ENCODE measurements at places on chromosomes 12 and 14. TPM values are rescaled to one million over a fixed set of nuclear protein-coding genes. Genes with fewer than 3 reads are reported as not detected.
A peak's percentile ranks its signal among the peaks of the same experiment; 100 is the strongest.

The CIROP gene
- polyA plus RNA-seq = not detected

- DNase-seq = no peak
Measured at GRCh38 chr12:67498991-67499390, 149.6 kb upstream of the DYRK2 start.

GRCh38 chr14:77099425-77100167 lies 1.5 kb downstream of the CIPC start:
- DNase-seq = peak; percentile 66

The CLEC1B gene
- 2.4 TPM for polyA plus RNA-seq

DNA sequence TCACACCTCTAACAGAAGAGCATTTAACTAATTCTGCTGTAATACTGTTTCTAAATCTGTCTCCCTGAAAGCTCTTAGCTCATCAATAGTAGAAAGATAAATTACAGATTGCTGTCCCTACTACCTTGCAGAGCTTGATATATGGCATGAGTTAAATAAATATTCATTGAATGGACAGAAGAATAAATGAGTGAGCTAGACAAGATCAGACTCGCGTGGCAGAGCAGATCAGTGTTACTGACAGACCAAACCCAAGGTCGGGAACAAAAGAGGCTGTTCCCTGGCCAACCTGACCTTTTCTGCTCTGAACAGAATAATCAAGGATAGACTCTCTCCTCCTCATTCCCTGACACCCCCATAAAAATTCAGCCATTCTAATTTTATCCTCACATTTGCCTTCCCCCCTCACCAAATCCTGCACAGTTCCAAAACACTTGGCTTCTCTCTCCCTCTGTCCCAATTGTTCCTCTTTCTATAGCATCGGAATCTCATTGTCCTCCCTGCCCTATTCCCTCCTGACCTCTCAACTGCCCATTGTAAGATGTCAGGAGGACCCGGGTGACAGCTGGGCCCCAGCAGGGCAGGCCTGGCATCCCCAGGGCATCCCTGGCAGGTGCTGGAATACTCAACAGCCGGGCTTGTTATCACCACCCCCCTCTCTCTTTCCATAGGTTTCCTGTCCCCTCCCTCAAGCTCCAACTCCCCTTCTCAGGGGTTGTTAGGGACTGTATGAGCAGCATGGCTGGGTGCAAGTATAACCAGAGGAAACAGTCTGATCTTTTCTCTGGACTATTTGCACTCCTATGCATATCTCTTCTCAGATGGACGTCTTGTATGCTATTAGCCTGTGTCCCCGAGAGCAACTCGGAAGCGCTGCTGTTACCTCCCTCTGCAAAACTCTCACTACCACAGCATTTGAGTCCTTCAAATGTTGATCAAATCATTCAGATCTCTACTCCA lies 19.9 kb downstream of the NEUROD4 start:
- no peak for DNase-seq

The WSCD2 gene
- polyA plus RNA-seq = 4.3 TPM

The PZP gene
- 0.49 TPM for polyA plus RNA-seq

The ERP29 gene
- polyA plus RNA-seq = 253 TPM

DNA sequence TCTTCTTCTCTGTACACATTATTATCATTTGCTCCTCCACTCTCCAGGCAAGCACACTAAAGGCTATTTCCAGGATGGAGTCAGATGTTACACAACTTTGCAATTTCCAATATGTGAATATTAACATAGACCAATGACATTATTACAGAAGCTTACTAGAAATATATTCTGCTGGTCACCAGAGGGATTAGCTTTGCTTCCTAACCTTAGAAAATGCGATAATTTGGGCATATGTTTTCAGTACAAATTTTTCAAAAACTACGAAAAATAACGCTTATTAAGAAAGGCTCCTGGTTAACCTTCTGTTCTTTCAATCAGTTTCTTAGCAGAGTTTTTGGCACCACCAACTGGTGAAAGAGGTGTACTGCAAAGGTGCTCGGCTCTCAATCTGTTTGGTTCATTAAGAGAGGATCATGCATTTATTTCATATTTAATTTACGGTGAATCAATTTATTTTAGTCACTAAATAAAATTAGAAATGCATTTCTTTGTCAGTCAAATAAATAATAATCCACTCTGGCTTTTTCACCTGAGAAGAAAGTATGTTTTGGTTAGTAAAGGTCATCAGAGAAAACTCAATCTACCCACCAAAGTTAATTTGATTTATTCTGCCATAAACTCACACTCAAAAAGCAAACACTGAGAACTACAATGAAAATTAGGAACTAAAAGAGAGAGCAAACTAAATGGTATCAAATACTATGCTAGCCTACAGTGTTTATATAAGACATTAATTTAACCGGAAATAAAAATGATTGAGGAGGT lies 39.2 kb downstream of the EFCAB11 start:
- DNase-seq = peak; percentile 82

DNA sequence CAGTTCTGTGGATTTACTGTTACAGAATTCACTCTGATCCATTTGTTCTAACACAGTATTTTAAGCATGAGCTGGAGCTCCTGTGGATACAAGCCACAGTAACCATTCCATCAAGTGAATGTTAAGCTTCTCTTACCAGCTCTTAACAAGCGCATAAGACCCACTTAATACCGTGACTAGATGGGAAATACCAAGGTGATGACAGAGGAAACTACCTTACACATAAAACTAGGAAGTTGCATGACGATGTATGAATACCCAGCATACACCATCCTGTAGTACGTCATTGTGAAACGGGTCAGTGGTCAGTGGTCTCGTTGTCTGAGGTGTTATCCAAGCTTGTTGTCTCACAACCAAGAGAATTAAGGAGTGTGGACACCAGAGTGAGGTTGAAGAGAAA lies 2.0 kb upstream of the GALC start:
- DNase-seq = peak; percentile 33

DNA sequence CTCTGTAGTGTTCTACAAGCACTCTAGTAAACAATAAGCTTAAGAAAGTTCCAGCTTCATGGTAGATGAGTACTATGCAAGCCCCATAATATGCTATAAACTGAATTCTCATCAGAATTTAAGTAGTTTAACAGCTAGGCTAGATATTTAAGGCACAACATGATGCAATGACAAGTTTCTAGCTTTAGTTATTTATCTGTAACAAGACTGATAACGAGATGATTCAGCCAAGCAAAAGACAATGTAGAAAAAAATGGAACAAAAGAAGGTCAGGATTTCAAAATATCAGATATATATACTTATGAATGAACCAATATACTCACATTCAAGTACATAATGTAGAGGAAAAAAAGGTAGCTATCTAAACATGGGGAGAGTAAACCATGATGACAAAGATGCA lies 61.0 kb upstream of the RERGL start:
- DNase-seq = no peak
